Progenitor cell of endocrine pancreas (in vitro differentiated cells): ENCODE measurements at places on chromosomes 13 and 19. TPM values are rescaled to one million over a fixed set of nuclear protein-coding genes. Genes with fewer than 3 reads are reported as not detected.

CFD gene
- total RNA-seq, result 1.1 and 1.3 TPM in 2 replicates

OR7A5 gene
- total RNA-seq, result not detected in 2 replicates

GRCh38 chr13:89217813-89218212, 1546.6 kb downstream of the SLITRK5 start:
- no peaks in the 10 kb centered on the region for H3K36me3 ChIP-seq
- no peak overlapping the region for H3K27ac ChIP-seq
- no peaks in the 10 kb centered on the region for H3K4me1 ChIP-seq
- no peak for DNase-seq

- no peak overlapping the region for H3K27ac ChIP-seq
- H3K36me3 ChIP-seq, result peaks cover 6% of the 10 kb centered on the region
- no peak for DNase-seq
- H3K27me3 ChIP-seq, result peaks cover 32% of the 10 kb centered on the region
- H3K4me3 ChIP-seq, result no peak overlapping the region
These were observed 16.0 kb downstream of the TM6SF2 start for GRCh38 chr19:19257137-19257536.

DNA sequence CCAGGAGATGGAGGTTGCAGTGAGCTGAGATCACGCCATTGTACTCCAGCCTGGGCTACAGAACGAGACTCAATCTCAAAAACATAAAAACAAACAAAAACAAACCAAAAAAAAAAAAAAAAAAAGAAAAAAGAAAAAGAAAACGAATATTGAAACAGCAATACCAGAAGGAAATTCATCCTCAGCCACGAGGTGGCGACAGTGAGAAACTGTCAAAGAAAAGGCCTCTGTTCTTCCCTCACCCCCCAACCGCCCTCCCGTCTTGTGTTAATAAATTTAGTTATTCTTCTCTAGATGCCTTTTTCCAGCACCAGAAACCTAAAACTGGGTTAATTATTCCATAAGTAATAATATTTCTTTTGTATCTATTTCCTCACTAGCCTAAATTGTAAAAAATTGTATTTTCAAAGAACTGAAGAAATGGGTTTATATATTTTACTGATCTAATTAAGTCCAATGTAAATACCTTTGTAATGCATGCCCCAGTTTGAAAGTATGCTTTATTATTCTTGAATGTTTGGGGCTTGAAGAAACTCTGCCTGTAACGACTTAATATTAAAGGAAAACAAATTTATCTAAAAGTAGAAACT, 38.6 kb downstream of the LIG4 start:
- H3K4me3 ChIP-seq, result no peak overlapping the region
- no peak overlapping the region for H3K27ac ChIP-seq
- H3K4me1 ChIP-seq, result no peaks in the 10 kb centered on the region
- H3K36me3 ChIP-seq, result peaks cover 1% of the 10 kb centered on the region
- DNase-seq, result no peak

DNA sequence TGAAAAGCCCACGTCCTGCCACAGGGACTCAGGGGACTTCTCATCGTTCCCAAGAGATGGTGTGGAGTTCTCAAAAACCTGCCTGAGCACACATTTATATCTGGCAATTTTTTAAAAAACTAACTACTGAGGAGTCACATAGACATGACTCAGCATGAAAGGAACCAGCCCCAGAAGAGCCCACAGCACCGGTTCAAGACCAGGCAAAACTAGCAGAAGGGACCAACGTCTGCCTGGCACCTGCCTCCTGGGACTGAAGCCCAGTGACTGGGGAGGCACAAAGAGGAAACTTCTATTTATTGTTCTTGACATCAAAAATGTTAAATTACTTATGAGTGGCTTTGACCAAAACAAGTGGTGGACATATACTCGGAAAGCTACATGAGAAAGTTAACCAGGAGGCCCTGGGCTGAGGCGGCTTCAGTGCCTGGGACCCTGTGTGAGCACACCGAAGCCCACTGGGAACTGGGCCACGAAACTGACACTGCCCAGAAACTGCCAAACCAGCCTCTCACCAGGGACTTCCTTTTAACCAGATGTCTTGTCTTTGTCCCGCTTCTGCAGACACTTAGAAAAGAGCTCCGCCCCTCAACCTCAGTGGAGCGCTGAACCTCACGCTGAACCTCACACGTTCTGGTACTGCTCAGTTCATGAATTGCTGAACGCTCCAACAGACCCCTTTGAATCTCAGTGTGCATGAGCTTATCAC, 25.7 kb downstream of the C13orf46 start:
- DNase-seq, result no peak
- no peaks in the 10 kb centered on the region for H3K27me3 ChIP-seq
- no peak overlapping the region for H3K4me3 ChIP-seq
- peak overlapping the region; percentile 25 for H3K27ac ChIP-seq

DNA sequence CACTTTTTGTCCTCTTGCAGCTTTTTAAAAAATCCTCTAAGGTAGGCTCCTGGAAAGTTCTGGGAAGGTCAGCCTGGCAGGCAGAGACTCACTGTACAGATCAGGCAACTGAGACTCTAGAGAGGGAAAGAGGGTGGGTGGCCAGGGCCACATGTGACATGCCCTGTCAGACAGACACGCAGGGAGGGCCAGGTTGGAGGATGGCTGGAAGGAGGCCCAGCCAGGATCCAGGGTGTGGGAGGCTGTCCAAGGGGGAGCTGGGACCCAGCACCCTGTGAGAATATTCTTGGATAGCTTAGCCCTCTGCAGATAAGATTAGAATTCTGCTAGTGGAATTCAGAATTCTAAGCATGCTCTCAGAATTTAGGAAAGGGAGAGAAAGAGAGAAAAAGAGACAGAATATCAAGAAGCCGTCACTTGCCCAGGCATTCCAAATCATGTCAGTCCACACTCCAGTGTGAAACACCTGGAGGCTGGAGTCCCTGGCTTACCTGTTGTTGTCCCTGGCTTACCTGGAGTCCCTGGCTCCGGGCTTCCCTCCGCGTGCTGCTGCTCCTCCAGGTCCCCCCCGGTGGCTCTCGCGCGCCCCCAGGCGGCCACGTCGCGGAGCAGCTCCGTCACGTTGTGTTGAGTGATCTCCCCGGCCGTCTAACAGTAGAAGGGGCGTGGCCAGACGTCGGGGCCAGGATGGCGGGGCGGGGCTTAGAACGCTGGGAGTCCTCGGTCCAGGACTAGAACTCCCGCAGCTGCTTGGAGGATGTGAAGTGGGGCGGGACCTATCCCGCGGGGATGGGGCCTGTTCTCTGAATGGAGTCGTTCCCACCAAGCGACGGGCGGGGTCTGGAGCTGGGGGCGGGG, 2.8 kb upstream of the TNNI3 start:
- peaks cover 2% of the 10 kb centered on the region for H3K4me1 ChIP-seq
- peak; percentile 85 for DNase-seq
- no peaks in the 10 kb centered on the region for H3K36me3 ChIP-seq
- peaks cover 38% of the 10 kb centered on the region for H3K27me3 ChIP-seq
- H3K27ac ChIP-seq, result no peak overlapping the region
- no peak overlapping the region for H3K4me3 ChIP-seq
